ENCODE measurements at places on chromosomes 16 and 17.

GRCh38 chr17:53543472-53543871 lies 279.3 kb upstream of the KIF2B start:
- DNase-seq = no peak

- DNase-seq = no peak
These were observed 412.0 kb upstream of the GOT2 start for GRCh38 chr16:59146140-59146539.

DNA sequence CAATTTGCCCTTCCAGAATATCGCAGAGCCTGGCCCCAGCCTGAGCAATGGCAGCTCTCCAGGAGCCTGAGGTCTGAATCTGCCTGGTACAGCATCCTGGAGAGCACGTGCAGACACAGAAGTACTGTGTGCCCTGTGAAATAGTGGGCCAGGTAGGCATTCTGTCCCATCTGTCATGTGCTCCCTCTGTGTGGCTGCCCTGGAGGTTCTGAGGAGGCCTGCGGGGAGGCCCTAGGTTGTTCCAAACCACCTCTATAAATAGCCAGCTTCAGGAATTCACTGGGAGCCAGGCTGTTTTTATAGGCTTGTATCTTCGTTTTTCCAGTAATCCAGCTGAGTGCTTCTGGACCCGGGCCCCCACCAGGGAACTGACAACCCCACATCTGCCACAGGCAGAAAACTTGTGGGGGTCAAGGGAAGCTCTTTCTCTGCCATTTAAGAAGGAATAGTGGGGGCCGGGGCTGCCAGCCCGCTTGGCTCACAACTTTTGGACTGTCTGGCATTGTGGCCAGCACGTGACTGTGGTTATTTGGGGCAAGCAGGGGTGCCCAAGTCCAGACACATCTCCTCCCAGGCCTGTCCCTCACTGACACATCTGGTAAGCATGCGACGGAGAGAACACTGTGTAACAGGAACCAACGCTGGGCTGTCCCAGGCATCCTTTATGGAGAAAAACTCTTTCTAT lies 356.3 kb upstream of the TNRC6C start:
- DNase-seq = no peak

DNA sequence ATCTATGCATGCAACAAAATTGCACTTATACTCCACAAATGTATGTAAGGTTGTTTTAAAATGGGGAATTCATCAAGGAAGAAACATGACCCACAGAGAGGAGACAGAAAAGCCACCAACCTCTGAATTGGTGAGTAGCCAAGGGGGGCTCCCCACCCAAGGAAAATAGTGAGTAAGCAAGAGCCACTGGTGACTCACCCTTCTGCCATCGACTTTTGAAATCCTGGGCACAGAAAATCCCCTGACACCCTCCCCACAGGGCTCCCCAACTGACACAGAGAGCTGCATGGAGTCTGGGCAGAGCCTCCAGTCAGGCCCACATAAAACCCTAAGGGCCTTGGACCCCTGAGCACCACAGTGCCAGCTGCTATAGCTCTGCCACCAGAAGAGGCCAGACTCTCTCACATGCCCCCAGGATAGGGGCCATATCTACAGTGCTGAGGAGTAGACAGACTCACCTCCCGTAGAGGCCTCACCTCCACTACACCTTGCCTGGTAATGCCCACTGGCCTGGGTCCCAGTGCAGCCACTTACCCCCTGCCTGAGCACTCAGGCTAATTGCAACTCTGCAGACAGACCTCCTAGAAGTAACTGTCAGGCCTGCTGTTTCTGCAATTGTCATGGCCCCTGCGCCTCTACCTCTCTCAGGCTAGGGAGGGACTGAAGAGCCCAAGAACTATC lies 244.7 kb upstream of the WSB1 start:
- DNase-seq = no peak

GRCh38 chr17:75499313-75500022 lies 15.9 kb downstream of the CASKIN2 start:
- DNase-seq = no peak

All from hematopoietic multipotent progenitor cell treated with erythropoietin and hydrocortisone succinate and interleukin-3 and kit ligand, for 15 days (in vitro differentiated cells).